Natural killer cell treated with Interleukin-12 subunit alpha and Interleukin-12 subunit beta and Interleukin-15 and Interleukin-18, amount 100 ng/mL, for 72 hours (primary cell): ENCODE measurements at places on chromosomes 7 and 10. TPM values are rescaled to one million over a fixed set of nuclear protein-coding genes. Genes with fewer than 3 reads are reported as not detected.

Gene PRKCQ
- total RNA-seq = 79.0 TPM

GRCh38 chr10:17147884-17148489, 18.4 kb upstream of the CUBN start:
- no peak for DNase-seq

- no peak for DNase-seq
These were observed 9.6 kb downstream of the NEURL1 start for GRCh38 chr10:103502849-103503660.

DNA sequence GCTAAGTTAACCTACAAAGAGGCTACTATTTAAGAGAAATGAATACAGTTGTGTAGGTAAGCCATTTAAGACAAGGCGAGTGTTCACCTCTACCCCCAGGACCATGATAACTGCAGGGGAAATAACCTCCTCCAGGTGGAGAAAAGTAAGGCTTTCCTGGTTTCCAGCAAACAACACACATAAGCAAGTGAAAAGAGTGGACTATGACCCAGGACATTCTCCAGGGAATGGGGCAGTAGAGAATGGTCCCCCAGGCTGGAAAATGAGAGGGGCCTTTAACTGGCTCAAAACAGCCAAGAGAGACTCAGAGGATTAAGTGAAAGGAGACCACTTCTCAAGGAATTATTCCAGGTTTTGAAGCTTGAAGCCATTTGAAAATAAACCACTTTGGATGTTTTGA, 101.0 kb upstream of the GJD4 start:
- no peak for DNase-seq
